ACHN (cell line): ENCODE measurements at places on chromosomes 2 and 18.

DNA sequence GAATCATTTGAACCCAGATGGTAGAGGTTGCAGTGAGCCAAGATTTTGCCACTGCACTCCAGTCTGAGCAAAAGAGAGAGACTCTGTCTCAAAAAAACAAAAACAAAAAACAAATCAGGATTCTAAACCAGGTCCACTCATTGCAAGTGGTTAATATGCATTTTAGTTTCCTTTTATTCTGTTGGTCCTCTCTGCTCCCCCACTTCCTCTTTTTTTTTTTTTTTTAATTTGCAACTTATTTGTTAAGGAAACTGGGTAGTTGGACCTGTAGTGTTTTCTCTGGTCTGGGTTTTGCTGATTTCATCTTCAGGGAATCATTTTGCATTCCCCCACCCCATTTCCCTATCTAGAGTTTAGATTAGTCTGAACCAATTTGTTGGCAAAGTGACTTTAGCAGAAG, 14.0 kb downstream of the FER1L5 start:
- no peak for DNase-seq

- DNase-seq, result no peak
These were observed 559.3 kb upstream of the ID2 start for GRCh38 chr2:8122520-8122919.

GRCh38 chr18:58896734-58897508, 32.2 kb downstream of the ZNF532 start:
- DNase-seq, result no peak

- no peak for DNase-seq
These were observed 373.9 kb upstream of the MC4R start for GRCh38 chr18:60746491-60746890.

DNA sequence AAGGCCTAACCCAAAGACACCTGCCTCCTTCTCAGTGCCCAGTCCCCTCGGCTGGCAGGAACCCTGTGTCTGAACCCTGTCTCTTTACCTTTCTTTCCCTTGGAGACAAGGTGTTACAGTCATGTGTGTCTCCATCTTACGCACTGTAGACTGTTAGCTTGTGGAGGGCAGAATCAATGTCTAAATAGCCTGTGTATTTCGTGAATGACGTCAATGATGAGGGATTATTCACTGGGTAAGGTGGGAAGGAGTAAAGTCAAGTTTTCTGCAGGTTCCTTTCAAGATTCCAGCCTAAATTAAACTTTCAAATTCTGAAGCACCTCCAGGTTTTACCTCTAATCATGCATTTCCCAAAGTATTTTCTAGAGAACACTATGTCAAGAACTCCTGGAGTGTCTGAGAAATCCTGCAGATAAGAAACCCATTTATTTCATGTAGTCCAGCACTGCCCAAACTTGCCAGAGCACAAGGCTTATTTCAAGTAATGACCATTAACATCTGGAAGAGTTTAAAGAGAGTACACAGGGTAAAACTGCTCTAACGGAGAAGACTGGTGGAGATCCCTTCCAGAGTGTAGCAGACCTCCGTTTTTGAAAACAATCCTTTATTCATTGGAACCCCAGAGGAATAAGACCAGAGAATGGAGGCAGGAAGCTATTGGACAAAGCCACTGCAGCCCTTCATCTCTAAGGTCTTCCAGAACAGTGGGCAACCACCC, 72.8 kb downstream of the KCNF1 start:
- DNase-seq, result no peak

DNA sequence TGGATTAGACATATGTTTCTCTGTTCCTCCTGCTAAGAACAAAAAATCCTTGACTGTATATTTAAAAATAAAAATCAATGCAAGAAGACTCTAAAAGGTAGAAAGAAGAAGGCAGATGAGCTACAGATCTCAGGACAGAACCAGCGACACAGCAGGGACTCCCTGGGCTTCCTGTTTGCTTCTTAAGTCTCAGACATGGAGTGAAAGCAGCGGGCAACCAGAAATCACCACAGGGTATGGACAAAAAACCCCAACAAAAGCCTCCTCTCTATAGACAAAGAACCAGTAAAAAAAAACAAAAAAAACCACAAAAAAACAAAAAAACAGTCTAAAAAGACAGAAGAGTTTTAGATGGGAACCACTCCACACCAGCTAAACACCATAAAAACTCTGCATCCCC, 971.0 kb upstream of the GYPC start:
- no peak for DNase-seq

- no peak for DNase-seq
These were observed 43.5 kb upstream of the CTLA4 start for GRCh38 chr2:203824057-203824456.

GRCh38 chr2:105934467-105934866, 189.8 kb downstream of the NCK2 start:
- DNase-seq, result no peak

- no peak for DNase-seq
These were observed 47.7 kb upstream of the SCG2 start for GRCh38 chr2:223649554-223650533.

DNA sequence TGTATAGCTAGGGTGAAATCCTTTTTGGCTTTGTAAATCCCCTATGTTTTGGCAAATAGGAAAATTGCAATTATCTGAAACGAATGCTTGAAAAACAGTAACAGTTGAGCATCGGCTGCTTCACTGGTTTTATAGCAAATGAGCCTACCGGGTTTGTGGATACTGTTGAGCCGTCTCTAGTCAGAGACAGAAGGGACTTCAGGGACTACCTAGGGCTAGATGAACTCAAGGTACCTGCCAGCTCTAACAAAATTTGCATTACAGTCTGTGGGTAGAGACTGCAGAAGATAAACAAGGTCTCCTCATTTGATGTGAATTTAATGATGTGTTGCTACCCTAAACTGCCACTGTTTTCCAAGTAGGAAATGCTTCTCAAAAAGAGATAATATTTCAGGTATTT, 101.1 kb downstream of the EML6 start:
- no peak for DNase-seq

- DNase-seq, result no peak
These were observed 644.4 kb downstream of the GALR1 start for GRCh38 chr18:77894060-77894459.

DNA sequence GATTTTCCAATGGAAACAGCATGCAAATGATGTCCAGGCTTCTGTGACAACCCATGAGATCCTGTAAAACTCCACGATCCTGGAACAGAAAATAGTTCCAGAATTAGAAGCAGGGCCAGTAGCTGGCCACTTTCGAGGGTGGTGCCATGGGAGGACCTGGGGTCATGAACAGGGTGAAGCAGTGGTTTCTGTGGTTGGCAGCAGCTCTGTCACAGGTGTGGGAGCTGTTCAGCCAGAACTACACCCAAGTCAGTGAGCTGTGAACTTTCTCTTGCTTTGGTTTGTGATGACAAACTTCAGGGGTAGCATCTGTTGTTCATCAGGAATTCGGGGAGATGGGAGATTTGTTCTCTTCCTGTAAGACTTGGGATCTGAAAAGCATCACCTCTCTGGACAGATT, 314.4 kb upstream of the NT5C1B start:
- DNase-seq, result peak; percentile 16

- DNase-seq, result no peak
These were observed 136.8 kb upstream of the OTOS start for GRCh38 chr2:240277073-240277806.

- DNase-seq, result no peak
These were observed 72.4 kb downstream of the SLC16A14 start for GRCh38 chr2:229996320-229996719.

DNA sequence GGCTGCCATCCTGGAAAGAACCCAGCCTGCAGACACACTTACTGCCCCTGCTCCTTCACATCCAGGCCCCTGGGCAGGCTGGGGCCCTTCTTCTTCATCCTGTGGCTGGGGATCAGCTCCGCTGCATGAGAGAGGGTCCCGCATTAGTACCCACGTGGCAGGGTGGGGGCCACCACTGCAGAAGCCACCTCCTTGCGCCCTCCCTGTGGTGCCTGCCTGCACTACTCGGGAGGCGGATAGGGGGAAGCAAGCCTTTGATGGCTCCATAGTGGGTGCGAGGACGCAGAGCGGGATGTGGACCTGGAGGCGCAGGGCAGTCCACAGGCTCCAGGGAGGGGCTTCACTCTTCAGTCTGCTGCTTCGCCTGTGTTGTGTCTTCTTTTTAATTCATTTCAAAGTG, 46.7 kb downstream of the GPC1 start:
- DNase-seq, result no peak

- no peak for DNase-seq
These were observed 3.4 kb downstream of the C2orf69 start for GRCh38 chr2:199914372-199914958.

DNA sequence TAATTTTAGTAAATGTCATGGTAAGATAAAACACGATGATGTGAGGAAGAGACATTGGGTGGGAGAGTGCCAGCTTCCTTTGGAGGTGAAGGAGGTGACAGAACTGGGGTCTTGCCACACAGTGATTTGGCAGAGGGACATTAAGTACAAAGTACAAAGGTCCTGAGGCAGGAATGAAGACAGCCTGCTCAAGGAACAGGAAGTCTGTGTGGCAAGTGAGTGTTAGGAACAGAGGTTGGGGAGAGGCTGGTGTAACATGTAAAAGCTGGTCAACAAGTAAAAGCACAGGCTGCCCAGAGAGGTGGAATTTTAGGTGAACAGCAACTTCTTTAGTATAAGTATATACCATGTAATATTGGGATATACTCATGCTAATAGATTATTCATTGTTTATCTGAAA, 73.1 kb downstream of the INPP5D start:
- no peak for DNase-seq

DNA sequence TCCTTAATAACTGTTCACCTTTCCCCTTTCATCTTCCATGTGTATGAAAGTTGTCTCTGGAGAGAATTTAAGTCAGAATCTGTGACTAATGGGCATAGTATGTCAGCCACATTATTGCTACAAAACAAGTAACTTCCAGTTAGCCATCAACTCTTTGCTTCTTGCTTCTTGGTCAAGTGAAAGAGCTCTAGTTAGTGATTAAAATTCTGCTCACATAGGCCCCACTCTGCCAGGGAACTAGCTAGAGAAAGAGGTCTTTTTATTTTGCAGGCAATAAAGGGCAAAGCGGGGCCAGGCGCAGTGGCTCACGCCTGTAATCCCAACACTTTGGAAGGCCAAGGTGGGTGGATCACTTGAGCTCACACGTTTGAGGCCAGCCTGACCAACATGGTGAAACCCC, 64.6 kb downstream of the COLEC12 start:
- DNase-seq, result peak; percentile 74

- no peak for DNase-seq
These were observed 30.7 kb downstream of the BAZ2B start for GRCh38 chr2:159585622-159586021.

GRCh38 chr18:23888881-23889280, 125.7 kb upstream of the TTC39C start:
- DNase-seq, result no peak

GRCh38 chr2:9326975-9327374, 96.4 kb downstream of the ITGB1BP1 start:
- DNase-seq, result no peak

DNA sequence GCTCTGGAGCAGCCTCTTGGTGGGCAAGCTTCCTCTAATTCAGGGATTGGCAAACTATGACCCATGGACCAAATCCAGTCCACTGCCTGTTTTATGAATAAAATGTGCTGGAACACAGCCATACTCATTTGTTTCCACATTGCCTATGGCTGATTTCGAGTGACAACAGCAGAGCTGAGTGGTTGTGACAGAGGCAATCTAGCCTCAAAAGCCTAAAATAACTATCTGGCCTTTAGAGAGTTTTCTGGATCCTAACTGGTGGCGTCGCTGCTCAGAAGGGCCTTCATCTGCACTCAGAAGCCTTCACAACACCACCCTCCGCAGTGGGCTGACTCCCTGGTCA, 147.1 kb downstream of the CCBE1 start:
- no peak for DNase-seq

- DNase-seq, result no peak
These were observed 207.0 kb upstream of the RAB12 start for GRCh38 chr18:8402237-8402636.

DNA sequence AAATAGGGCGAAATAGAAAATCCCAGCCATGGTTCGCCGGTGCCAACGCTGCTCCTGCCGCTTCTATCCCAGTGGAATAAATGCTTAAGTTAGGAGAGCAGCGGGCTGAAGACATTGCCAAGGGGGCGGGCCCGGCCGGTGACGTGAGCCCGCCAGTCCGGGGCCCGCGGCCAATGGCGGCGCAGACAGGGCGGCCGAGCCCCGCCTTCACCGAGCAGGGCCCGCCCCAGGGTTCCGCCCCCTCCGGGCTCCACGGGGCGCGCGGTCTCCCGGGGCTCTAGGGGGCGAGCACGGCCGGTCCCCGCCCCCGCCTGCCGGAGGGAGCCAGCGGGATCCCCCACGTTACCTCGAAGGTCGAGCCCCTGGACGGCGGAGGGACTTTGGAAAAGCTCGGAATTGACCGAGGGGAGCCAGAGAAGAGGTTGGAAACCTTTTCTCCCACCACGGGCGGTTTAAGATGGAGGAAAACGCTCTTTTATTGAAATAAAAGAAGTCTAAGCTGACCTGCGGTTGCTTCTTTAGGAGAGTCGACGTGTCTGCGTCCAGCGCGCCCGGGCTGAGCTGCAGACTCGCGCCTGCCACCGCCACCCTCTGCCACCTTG, at the start of gene EPHA4:
Gene EPHA4 (minus strand): TSS at position 86 of the 602 bp plus-strand sequence. CDS start 56 bp downstream, at position 30.
- DNase-seq, result peak; percentile 94

DNA sequence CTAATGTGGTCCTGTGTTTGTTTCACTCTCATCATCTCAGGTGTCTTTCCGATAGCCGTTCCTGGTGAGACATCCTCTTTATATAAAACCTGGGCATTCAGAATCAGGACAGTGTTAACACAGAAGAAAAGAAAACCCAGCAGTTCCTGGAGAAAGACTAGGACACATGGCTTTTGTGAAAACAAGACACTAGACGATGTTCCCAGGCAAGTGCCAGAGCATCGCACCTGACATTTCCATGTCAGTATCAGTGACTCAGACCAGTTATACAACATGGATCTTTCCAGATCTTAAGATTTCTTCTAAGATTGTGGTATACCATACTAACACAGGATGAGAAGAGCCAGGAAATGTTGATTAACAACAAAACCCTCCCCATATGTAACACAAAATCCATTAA, 96.5 kb downstream of the RIF1 start:
- DNase-seq, result no peak

DNA sequence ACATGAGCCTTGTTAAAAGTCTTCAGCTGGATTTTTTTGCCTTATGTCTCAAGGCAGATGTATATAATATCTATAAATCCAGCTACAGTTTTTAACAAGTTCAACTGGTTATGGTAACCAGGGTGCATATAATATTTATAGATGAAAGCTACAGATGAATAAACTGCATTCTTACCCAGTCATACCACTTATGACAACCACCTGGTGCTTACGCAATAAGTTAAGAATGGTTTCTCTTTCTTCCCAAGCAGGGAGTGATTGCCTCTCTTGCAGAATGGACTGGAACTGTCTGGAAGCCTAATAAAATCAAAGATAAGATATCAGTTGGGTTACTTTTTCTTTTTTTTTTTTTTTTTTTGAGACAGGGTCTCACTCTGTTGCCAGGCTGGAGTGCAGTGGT, 19.6 kb downstream of the DHX57 start:
- no peak for DNase-seq

DNA sequence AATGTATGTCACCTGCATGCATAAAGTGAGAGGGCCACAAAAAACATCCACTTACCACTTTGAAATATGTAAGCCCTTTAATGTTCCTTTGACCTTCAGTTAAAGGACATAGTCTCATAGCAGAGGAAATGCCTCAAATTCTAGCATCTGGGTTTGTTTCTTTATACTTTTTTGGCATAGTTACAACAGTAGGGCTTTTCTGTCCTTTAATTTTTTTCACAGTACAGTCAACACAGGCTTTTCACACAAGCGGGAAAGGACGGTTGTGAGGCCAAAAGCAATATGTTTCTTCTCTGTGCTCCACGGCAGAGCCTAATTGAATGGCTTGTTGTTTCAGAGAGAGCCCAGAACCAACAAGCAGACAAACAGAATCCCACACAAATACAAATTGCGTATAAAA, 57.6 kb downstream of the CRIM1 start:
- DNase-seq, result no peak

- DNase-seq, result no peak
These were observed 66.6 kb downstream of the MYOM1 start for GRCh38 chr18:3153107-3153704.
